Lung (tissue), 17 donors: ENCODE measurements at places on chromosomes 2 and 18. TPM values are rescaled to one million over a fixed set of nuclear protein-coding genes. Genes with fewer than 3 reads are reported as not detected.
A peak's percentile ranks its signal among the peaks of the same experiment; 100 is the strongest.

DNA sequence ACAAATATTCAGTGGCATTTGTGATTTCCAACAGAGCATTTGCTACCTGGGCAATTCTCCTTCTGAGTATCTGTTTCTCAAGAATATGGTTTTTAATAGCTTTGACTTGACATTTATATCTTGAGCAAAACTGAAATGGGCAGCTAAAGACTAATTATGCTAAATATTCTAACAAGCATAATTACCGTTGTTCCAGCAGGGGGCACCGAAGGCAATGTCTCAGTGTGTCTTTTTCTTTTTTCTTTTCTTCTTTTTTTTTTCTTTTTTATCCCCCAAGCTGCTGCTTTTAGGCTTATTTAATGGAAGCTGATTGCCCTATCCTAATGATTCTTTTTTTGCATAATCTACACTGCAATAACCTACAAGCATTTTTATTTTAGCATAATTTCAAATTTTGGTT is 138.9 kb upstream of the NABP1 start:
- H3K36me3 ChIP-seq = no peaks in the 10 kb centered on the region
- no peak overlapping the region for H3K27ac ChIP-seq
- no peaks in the 10 kb centered on the region for H3K27me3 ChIP-seq
- no peaks in the 10 kb centered on the region for H3K4me1 ChIP-seq
- DNase-seq = peak; percentile 67

DNA sequence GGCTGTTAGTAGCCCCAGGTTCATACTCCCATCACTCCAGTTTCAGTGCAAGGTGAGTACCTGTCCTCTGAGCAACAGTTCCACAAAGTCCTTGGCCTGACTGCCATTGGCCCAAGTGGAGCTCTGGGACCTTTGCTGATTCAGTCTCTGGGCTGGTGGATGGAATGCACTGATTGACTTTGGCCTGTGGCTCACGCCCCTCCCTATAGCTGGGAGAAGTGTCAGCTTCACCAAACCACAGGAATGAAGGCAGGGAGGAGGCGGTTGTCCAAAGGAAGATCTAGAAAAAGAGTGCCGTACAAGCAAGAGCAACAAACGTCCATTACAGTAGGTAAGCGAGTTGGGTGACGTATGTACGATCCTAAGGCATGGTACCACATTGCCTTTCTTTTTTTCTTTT is 34.0 kb downstream of the QPCT start:
- H3K4me3 ChIP-seq = no peak overlapping the region
- H3K36me3 ChIP-seq = no peaks in the 10 kb centered on the region
- H3K27ac ChIP-seq = no peak overlapping the region
- no peak for DNase-seq
- no peaks in the 10 kb centered on the region for H3K4me1 ChIP-seq

The FBXO36 gene
- total RNA-seq = 6.3 TPM

GRCh38 chr2:28343971-28344715 is 48.5 kb upstream of the FOSL2 start:
- peaks cover 3% of the 10 kb centered on the region for H3K36me3 ChIP-seq
- H3K4me3 ChIP-seq = no peak overlapping the region

GRCh38 chr18:55861266-55861665 is 273.3 kb upstream of the TCF4 start:
- no peaks in the 10 kb centered on the region for H3K36me3 ChIP-seq
- peak; percentile 51 for DNase-seq
- peaks cover 10% of the 10 kb centered on the region for H3K4me1 ChIP-seq
- no peak overlapping the region for H3K4me3 ChIP-seq
- no peaks in the 10 kb centered on the region for H3K27me3 ChIP-seq
- H3K27ac ChIP-seq = no peak overlapping the region

GRCh38 chr2:36277146-36277808 is 78.3 kb upstream of the CRIM1 start:
- H3K4me3 ChIP-seq = no peak overlapping the region
- no peaks in the 10 kb centered on the region for H3K4me1 ChIP-seq
- H3K36me3 ChIP-seq = no peaks in the 10 kb centered on the region
- DNase-seq = no peak
- no peaks in the 10 kb centered on the region for H3K27me3 ChIP-seq

The NETO1 gene
- total RNA-seq = not detected

DNA sequence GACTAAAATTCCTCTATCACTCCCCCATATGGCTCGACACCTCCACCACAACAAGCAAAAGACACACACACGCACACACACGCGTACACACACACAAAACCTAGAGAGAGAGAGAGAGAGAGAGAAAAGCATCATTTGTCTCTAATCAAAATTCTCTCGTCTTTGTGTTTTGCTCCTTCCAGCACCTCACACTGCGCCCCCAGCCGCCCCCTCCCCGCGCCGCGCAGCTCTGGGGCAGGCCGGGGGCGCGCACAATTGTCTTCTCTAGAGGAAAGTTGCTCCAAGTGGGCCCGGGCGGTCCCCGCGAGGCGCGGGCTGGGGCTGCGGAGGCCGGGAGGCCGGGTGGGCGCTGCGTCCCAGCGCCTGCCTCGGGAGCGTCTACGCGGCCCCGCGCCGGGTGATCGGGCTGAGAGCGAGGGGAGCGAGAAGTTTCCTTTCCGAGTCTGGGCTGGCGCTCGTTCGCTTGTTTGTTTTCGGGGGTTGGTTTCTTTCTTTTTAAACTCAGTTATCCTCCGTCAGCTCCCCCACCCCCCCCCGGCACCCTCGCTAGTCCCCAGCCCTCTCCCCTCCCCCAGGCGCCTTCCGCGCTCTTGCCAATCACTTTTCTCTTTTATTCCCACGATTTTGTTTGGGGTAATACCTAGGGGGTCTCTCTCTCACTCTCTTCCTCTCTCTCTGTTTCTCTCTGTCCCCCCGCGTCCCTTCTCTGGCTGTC is 4.1 kb downstream of the ZEB2 start:
- peak overlapping the region; percentile 71 for H3K4me3 ChIP-seq
- no peaks in the 10 kb centered on the region for H3K36me3 ChIP-seq
- DNase-seq = peak; percentile 83
- peaks cover 3% of the 10 kb centered on the region for H3K4me1 ChIP-seq
- peak overlapping the region; percentile 99 for H3K27ac ChIP-seq
